ENCODE measurements at places on chromosomes 16 and 17.

GRCh38 chr16:50263060-50263909, 3.1 kb upstream of the ADCY7 start:
- DNase-seq = no peak

DNA sequence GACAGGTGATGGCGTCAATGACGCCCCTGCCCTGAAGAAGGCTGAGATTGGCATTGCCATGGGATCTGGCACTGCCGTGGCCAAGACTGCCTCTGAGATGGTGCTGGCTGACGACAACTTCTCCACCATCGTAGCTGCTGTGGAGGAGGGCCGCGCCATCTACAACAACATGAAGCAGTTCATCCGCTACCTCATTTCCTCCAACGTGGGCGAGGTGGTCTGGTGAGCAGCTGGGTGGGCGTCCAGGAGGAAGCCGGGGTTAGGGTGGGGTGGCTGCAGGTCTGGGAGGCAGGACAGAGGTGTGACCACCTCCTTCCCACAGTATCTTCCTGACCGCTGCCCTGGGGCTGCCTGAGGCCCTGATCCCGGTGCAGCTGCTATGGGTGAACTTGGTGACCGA, 23.2 kb downstream of the RABEP2 start:
- DNase-seq = no peak

DNA sequence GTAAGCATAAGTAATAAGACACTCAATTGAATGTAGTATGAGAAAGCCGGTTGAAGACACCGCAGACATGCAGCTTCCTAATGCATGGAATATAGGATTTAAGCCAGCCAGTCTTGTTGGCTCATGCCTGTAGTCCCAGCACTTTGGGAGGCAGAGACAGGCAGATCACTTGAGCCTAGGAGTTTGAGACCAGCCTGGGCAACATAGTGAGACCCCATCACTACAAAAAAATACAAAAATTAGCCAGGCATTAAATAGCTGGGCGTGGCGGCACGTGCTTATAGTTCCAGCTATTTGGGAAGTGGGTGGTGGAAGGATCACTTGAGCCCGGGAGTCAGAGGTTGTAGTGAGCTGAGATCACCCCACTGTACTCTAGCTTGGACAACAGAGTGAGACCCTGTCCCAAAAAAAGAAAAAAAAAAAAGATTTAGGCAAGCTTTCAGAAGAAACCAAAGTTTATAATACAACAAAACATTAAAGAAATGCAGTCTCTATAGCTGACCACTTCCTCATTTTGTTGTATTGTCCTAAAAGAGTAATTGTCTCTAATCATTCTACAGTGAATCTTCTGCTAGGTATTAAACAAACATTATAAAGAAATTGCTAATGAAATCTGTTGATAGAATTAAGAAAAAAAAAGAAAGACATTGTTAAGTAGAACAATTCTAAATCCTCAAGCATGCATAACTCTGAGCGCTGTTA, 68.6 kb upstream of the KIFC3 start:
- DNase-seq = peak; percentile 36

- DNase-seq = no peak
These were observed 13.9 kb downstream of the ATP2A1 start for GRCh38 chr16:28891964-28892890.

DNA sequence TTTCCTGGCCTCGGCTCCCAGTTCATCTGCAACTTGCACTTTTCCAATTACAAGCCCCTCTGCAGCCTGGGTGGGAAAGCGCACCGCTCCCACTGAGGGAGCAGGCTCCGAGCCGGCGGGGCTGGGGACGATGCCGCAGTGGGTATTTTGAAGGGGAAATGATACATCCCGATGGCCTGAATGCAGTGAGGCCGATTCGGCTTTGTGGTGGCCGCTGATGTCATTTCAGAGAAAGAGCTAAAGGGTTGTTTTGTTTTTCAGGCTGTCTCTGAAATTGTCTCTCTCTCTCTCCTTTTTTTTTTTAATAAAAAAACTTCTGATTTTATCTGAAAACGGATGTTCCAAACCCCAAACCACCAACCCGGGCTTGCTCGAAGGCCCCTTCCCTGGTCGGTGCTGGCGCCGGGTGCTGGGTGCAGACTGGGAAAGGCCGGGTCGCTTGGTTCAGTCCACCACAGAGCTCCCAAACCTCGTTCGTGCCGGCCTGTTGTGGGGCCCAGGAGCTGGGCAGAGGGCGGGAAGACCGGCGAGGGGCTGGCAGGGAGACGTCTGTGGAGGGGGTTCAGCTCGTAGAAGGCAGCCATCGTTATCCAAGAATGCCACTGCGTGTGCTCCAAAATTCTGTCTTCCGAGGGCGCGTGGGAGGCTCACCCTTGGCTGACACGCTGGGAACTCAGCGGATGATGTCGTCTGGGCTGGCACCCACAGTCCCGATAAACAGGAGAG, 102.8 kb downstream of the FOXL1 start:
- no peak for DNase-seq

DNA sequence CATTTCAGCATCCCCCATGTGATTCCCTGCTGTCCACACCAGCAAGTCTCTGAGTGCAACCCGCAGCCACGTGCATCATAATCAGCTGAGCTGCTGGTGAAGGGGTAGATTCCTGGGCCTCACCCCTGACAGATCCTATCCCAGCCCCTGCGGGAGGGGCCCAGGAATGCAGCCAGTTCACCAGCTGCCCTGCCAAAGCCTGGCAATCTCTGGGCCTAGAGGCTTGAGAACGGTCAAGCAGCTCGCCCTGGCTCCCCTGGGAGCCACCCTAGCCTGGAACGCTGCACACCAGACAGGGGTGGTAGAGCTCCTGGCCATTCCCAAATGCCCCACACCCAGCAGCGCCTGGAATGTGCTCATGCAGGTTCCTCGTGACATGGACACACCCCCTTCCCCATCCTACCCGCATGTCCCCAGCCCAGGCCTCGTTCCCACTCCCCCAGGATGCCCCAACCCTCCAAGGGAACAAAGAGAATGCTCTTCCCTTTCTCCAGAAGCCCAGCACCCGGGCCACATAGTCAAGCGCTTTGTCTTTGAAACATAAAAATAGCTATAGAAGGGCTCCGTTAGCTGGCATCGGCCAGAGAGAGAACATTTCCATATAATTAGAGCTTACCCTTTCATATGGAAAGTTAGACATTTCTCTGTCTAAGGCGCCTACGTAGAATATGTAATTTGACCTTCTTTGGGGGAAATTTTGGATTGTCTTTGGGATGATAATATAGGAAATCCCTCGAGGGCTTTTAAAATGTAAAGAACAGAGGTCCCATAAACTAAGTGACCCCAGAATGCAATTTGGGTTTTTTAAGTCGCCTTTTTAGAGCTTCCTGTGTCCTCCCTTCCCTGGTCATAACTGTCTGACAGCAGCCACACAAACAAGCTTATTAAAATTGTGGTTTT, 3.4 kb downstream of the CEP295NL start:
- DNase-seq = no peak

DNA sequence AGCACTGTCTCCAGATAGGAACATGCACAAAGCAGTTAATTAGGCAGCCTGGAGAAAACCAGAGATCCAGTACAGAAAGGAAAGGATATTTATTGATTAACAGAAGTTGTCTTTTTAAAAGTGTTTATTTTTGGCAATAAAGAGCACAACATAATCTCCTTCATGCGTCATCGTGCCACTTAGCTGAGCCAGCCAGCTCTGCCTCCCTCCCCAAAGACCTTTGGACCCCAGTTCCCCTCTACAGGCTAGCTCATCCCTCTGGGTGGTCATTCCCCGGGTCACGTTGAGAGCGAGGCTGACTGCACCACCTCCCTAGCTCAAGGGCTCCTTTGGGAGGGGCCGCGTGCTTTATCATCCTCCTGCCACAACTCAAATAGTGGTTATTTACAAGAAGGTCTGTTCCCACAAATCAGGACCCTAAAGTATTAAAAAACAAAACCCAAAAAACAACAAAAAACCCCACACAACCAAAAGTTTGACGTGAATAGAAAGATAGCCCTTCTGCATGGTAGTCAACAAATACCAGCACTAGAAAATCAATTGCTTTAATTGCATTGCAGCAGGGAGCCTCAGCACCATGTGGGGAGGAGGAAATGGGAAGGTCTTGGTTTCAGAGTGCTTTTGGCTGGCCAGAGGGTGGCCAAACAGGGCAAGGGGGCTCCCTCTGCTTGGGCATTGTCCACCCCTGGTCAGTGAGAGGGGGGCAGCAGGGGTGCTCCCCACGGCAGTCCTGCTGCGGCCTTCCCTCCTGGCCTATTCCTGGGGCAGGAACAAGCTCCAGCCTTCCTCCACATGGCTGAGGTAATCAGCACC, 9.6 kb downstream of the POLR2C start:
- DNase-seq = no peak

GRCh38 chr17:55436224-55437158, 14.9 kb upstream of the MMD start:
- no peak for DNase-seq
